Stimulated activated naive CD8-positive, alpha-beta T cell treated with anti-CD3 and anti-CD28 coated beads, Interleukin-15, Interleukin-2, amounts not matched to agents 100 U/mL and 50 U/mL, for 24 hours (primary cell): ENCODE measurements at places on chromosomes 2 and 18.

- no peak for DNase-seq
Measured at GRCh38 chr18:45826084-45826483, 609 bp downstream of the SIGLEC15 start.

GRCh38 chr2:236908439-236909192, 177.1 kb upstream of the COPS8 start:
- DNase-seq = no peak

- DNase-seq = peak; percentile 69
Measured at GRCh38 chr2:233404222-233404621, 49.9 kb downstream of the DGKD start.

- no peak for DNase-seq
Measured at GRCh38 chr2:60221098-60221497, 332.4 kb downstream of the BCL11A start.

DNA sequence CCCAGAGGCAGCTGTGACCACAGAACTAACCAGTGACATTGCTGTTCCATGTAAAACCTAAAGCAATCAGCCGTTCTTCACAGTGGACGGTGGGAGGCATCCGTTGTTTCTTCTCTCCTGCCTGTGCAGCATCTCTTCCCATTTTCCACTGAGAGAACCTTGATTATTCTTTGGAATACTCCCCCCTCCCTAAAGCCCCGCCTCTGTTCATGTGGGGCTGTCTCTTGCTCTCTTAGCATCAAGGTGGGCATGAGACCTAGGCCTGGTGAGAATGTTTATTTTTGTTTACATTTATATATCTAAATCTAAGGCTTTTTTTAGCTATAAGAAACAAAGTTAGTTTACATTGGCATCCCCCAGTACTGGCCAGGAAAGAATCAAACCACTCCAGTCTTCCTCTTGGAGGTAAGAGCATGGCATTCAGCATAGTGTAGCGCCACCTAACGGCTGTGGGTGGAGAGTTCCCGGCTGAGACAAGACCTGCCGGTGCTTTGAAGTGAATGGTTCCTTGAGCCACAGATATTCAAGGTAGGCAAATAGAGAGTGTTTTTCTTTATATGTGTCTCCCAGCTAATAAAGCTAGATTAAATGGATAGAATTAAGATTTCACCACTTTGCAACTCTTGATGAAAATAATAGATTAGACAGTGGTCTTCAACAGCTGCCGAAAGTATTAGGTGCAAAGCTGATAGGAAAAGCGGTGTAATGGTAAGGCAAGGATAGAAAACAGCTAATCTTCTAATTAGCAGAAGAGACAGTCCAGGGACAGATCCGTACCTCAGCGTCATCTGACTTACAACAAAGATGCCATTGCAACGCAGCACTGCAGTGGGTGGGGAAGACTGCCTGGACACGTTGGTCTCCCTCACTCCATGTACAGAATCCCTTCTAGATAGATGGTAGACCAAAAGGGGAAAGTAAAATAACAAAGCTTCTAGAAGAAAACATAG, 219.6 kb upstream of the RAB12 start:
- DNase-seq = peak; percentile 24

- no peak for DNase-seq
Measured at GRCh38 chr2:126038861-126039260, 617.1 kb upstream of the GYPC start.

DNA sequence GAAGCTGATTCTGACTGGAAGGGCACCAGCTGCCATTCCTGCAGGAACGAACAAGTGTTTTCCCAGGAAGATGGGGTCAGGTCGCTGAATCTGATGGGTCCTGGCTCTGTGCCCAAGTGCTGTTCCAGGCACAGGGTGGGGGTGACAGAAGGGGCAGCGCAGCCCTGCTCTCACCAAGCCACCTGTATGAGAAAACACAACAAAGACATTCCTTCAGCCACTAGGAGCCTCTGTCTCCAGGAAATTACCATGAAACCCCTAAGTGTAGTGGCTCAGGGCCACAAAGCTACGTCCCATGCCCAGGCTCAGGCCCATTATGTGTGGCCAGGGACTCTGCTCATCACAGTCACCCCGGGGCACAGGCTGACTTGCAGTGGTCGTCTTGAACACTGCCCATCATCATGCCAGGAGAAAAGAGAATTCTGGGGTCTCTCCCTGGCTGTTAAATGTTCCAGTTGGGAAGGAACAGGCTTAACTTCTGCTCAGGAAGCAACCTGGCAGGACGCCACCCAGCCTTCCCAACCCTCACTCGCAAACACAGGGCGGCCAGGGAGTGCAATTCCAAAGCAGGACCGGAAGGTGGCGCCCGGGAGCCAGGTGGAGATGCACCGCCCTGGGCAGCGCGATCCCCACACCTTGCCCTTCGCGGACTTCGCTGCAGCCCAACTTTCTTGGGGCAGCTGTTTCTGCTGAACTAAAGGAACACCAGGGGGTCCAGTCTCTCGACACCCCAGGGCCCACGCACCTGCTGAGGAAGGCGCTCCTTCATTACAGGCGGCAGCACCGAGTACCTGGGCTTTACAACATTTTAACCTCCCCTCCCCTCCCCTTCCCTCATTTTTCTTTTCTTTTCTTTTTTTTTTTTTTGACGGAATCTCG, 11.0 kb upstream of the SFTPB start:
- DNase-seq = peak; percentile 84

- DNase-seq = no peak
Measured at GRCh38 chr18:7722955-7723354, 155.8 kb downstream of the PTPRM start.

- no peak for DNase-seq
Measured at GRCh38 chr18:2547477-2548087, 23.7 kb downstream of the METTL4 start.

DNA sequence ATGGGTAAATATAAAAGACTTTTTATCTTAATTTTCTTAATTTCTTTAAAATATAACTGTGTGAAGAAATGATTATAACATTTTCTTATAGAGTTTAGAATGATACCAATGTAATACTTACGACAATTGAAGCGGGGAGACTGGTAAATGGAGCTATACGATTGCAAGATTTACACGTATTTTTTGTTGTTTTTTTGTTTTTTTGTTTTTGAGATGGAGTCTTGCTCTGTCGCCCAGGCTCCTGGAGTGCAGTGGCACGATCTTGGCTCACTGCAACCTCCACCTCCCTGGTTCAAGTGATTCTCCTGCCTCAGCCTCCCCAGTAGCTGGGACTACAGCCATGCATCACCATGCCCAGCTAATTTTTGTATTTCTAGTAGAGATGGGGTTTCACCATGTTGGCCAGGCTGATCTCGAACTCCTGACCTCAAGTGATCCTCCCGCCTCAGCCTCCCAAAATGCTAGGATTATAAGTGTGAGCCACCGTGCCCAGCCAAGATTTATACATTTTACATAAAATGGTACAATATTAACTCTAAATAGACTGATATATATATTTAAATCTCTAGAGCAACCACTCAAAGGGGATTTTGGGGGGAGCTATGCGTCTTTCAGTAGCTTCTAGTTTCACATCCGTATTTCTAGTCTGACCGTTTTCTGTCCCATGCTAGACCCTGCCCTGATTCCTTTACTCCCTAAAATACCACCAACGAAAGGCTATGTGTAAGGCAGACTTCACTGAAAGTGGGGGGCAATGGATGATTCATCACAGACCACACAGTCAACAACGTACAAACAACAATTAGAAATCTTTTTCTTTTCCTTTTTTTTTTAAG, 28.2 kb upstream of the ATG16L1 start:
- no peak for DNase-seq

GRCh38 chr18:7174344-7175095, 56.4 kb upstream of the LRRC30 start:
- DNase-seq = no peak

- peak; percentile 74 for DNase-seq
Measured at GRCh38 chr18:46071653-46072375, at the start of gene PSTPIP2. PSTPIP2 (minus strand) TSS chr18:46072260; CDS start chr18:46072188, 72 bp downstream.

GRCh38 chr2:152875701-152876695, 157.6 kb downstream of the ARL6IP6 start:
- no peak for DNase-seq

- no peak for DNase-seq
Measured at GRCh38 chr2:151843691-151844061, 15.5 kb upstream of the ARL5A start.

DNA sequence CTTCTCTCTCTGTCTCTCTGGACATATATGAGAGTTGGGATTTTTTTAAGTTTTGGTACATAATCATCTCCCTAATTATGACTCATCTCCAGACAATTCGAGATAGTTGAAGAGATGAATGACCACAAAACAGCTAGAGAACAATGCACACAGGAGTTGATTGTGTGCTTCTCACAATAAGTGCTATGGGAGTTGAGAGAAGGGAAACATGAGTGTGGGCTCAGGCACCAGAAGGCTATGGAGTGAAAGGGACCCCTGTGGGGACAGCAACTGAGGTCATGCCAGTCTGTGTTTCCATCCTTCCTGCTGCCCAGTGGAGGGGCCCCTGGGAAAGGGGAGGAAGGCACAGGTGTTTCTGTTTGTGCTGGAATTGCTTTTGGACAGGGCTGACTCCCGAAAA, 6.5 kb upstream of the YWHAQ start:
- DNase-seq = no peak

- no peak for DNase-seq
Measured at GRCh38 chr18:22813648-22814328, 119.3 kb upstream of the RBBP8 start.

DNA sequence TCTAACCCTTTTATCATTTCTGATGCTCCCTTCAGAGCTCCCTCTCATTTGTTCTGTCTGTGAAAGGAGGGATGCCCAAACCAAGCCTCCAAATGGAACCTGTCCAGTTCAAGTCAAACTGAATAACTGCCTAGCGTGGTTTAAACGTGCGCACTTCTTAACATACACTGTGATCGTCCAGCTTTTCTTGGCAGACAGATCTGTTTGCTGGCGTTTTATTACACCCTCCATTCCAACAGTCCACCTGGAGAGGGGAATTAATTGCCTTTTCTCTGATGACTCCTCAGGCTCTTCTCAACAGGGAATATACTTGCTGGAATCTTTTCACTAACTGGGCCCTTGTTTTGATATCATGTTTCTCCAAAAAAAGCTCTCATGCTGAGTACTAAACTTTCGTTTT, 379.2 kb upstream of the POU3F3 start:
- DNase-seq = no peak

- DNase-seq = no peak
Measured at GRCh38 chr18:3538456-3538855, 88.5 kb downstream of the TGIF1 start.

- no peak for DNase-seq
Measured at GRCh38 chr2:151862700-151863099, 34.5 kb upstream of the ARL5A start.

GRCh38 chr2:109352898-109353689, 224.1 kb downstream of the SH3RF3 start:
- DNase-seq = no peak

DNA sequence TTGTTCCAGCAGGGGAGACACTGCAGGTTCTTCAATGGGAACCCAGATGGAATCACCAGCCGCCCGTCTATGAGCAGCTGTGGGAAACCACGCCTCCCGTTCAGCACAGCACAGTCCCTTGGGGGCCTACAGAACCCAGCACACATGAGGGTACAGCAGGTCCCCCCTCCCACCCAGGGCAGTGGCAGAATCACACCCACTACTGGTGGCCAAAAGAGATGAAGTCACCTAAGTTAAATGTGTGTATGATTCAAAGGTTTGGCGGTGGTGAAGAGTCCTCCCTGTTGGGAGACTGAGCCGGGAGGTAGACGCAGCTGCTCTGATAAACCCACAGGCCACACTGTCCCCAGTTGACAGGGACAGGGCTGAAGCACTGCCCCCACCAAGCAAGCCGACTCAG, 44.3 kb downstream of the L3MBTL4 start:
- DNase-seq = no peak

DNA sequence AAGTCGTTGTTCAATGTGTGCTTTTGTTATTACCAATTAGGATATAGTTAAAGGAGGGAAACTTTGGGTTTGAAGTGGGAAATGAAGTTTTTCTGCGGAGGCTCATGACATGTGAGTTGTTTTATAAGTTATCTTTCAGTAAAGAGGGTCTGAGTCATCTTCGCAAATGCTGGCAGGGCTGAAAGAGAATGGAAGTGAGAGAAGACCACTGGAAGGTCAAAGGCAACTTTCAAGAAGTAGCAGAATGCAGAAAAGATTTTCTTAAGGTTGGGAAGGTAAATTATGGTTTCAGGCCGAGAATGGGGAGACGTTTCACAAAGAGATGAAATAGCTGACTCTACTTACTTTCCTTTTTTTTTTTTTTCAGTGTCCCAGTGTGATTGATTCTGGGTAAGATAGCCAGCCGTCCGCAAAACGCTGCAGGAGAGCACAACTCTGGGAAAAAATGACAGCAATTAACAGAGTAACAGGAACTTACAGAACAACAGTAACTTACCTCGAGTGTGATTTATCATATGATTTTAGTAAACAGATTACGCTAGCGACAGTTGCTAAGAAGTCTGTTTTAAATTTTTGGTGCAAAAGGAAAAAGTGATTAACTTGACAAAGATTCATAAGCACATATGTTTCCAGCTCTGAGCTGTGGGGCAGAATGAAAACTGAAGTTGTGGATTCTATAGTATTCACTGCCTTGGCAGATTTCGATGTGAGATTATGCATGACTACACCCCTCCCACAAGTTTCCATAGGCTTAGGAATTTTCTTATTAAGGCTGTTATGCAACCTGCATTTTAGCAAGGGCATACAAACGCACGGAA, 46.8 kb upstream of the ACTR3 start:
- no peak for DNase-seq

DNA sequence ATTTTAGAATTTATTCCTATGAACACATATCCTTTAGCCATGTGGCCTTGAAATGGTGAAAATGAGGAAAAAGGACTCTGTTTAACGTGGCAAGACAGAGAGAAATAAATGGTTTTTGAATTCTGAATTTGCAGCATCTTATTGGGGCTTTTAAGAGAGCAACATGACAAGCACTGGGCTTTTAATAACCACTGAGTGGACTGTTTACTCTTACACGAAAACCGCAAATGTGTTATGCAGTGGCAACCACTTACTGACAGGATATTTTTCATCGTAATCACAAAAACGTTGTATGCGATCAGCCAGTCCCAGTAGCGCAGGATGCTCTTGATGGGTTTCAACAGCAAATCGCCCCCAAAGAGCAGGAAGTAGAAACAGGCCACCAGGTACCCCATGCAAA, 226.6 kb downstream of the NAPG start:
- no peak for DNase-seq

- DNase-seq = no peak
Measured at GRCh38 chr2:9709539-9710285, 78.9 kb upstream of the YWHAQ start.

DNA sequence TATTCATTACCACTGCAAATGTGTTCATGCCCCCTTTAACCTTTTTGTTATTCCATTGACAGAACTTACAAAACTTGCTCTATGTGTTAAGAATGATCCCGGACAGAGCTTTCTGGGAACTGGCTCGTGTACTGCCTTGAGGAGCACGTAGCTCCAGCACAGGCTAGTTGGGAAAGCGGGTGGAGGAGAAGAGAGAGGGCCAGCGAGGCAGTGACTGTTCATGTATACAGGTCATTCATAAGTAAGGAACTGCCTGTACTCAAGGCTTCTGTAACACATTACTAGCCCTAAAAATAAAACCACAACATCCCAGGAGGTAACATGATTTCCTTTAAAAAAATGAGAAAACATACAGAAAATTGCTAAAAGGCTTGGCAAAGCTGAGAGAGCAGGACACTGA, 109.0 kb downstream of the STK39 start:
- no peak for DNase-seq
